ENCODE measurements at places on chromosomes 2 and 18. TPM values are rescaled to one million over a fixed set of nuclear protein-coding genes. Genes with fewer than 3 reads are reported as not detected.

NGEF gene
- 1.5 TPM for total RNA-seq

CDH2 gene
- total RNA-seq = not detected

GRCh38 chr2:169653636-169654035 lies 40.6 kb downstream of the CFAP210 start:
- no peak overlapping the region for H3K27ac ChIP-seq
- no peaks in the 10 kb centered on the region for H3K36me3 ChIP-seq
- DNase-seq = no peak
- peaks cover 19% of the 10 kb centered on the region for H3K27me3 ChIP-seq

DNA sequence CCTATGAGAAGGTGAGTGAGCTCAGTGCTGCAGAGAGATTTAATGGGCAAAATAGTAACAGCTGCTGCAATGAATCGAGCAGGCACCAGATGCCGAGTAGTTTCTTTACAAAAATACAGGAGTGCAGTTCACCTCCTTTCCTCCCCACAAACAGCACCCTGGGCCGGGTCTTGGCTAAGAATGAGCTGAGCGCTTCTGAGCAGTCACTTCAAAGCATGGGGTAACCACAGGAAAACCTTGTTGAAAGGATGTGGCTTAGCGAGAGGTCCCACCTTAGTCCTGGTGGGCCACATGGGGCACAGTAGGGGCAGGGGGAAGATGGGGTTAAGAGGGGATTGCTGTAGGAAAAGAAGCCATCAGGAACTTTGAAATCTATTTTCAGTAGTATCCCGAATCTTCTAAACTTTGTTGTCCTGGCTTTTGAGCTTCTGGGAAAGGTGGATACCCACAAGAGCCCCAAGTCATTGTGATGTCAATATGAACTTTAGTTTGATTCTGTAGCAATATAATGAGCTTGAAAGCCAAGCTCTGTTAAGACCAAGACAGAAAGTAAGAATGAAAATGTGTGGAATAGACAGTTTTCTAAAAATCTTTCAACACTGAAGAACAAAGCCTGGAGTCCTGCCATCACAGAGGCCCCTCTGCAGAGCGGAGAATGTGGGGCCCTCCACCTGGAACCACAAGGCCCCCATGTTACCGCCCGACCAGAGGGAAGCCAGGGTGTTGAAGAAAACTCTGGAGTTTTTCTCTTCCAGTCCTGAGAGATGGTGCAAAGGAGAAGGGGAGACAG lies 101.0 kb upstream of the ZNF236 start:
- H3K36me3 ChIP-seq = no peaks in the 10 kb centered on the region
- H3K4me3 ChIP-seq = peak overlapping the region; percentile 3
- peak; percentile 71 for DNase-seq
- H3K27ac ChIP-seq = peak overlapping the region; percentile 49

- DNase-seq = no peak
- H3K27me3 ChIP-seq = peaks cover 12% of the 10 kb centered on the region
- no peaks in the 10 kb centered on the region for H3K36me3 ChIP-seq
- no peak overlapping the region for H3K4me3 ChIP-seq
These were observed 238.8 kb downstream of the IKZF2 start for GRCh38 chr2:212912445-212913103.

GRCh38 chr18:45085916-45086624 lies 405.4 kb downstream of the SETBP1 start:
- no peaks in the 10 kb centered on the region for H3K36me3 ChIP-seq
- no peaks in the 10 kb centered on the region for H3K4me1 ChIP-seq
- DNase-seq = no peak
- peaks cover 3% of the 10 kb centered on the region for H3K27me3 ChIP-seq

DNA sequence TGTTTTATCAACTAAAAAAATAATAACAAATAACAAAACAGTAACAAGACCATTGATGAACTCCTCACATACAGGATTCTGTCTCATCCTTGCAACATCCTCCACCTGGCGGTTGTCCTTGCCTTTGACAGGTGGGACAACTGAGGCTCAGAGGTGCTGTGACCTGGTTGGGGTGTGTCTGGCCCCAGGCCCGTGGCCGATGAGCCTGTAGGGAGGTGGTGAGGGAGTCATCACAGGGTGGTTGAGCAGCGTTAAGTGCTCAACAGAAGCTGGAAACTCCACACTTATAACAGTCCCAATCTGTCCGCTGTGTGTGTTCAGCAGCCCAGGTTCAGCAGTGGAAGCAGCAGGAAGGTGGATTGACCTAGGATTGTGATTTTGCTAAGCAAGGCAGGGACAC lies 131.6 kb upstream of the RAB12 start:
- no peak for DNase-seq
- no peaks in the 10 kb centered on the region for H3K36me3 ChIP-seq
- no peaks in the 10 kb centered on the region for H3K4me1 ChIP-seq
- H3K27ac ChIP-seq = no peak overlapping the region
- no peak overlapping the region for H3K4me3 ChIP-seq
- H3K27me3 ChIP-seq = peaks cover 9% of the 10 kb centered on the region
